ENCODE measurements at places on chromosomes 1 and 21.

- no peak for DNase-seq
These were observed 16.8 kb downstream of the TRPM2 start for GRCh38 chr21:44370027-44370735.

- DNase-seq = no peak
These were observed 64.9 kb downstream of the RGS13 start for GRCh38 chr1:192700834-192701271.

DNA sequence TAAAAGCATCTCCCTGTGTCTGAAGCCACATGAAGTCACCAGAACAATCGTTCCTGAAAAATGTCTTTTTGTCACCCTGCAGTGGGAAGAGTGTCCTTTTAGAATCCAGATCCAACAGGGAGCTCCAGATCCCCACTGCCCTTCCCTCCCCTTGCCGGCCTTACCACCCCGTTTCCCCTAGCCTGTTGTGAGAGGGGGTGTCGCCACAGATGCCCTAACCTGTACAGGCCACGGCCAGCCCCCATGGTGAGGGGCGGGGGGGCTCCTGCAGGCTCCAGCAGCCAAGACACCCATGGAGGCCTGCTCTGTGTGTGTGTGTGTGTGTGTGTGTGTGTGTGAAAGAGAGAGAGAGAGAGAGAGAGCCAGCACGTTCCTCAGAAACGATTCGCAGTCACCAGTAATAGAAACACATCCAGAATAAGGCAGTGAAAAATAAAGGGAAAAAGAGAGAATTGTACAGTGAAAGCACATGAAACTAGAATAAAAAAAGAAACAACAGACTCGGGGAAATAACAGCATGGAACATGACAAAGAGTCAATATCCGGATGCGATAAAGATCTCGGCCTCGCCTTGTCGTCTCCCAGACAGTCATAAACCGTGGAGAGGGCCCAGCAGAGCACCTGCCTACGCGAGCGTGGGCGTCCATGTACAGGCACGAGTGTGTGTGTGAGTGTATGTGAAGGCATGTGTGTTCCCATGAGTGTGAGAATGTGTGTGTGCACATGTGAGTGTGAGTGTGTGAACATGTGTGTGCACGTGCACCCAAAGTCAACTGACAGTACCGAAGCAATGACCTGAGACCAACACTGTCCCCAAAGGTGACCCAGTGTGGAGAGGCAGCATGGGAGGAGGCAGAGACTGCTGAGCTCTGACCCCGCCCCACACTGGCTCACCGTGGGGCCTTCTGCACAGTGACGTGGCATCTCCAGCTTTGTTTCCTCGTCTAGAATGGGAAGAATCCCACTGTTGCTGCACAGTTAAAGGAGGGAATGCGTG is 303.8 kb downstream of the NPHP4 start:
- no peak for DNase-seq

GRCh38 chr1:181647314-181648035 is 164.2 kb downstream of the CACNA1E start:
- DNase-seq = no peak

DNA sequence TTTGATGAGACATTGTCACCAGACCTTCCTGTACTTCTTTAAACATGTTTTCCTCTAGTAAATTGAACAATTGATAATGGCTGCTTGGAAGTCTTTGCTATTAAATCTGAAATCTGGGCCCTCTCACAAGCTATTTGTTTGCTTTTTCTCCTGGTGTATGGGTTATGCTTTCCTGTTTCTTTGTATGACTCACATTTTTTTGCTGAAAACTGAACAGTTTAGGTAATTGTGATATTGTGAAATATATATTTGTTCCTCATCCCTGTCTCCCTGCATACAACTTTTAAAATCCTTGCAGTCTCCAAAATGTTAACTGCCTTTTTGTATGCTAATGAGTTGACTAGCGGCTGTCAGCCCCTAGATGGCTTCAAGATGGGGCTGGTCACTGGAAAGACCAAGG is 61.6 kb downstream of the MAP3K21 start:
- DNase-seq = no peak

DNA sequence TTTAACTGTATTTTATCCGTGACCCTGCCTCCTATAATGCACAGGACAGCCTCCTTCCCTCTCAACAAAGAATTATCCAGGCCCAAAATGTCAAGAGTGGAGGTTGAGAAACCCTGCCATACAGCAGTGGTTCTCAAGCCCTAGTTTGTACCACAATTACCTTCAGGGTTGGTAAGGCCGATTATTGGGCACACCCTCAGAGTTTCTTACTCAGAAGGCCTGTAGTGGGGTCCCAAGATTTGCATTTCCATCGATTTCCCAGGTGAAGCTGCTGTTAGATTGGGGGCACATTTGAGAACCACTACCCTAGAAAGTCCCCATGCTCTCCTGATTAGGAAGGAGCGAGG is 400 bp upstream of the PGBD2 start:
- DNase-seq = no peak

- no peak for DNase-seq
These were observed 227.1 kb downstream of the TOMM20 start for GRCh38 chr1:234901491-234902049.

- DNase-seq = no peak
These were observed 151.9 kb downstream of the CASZ1 start for GRCh38 chr1:10644307-10645128.

DNA sequence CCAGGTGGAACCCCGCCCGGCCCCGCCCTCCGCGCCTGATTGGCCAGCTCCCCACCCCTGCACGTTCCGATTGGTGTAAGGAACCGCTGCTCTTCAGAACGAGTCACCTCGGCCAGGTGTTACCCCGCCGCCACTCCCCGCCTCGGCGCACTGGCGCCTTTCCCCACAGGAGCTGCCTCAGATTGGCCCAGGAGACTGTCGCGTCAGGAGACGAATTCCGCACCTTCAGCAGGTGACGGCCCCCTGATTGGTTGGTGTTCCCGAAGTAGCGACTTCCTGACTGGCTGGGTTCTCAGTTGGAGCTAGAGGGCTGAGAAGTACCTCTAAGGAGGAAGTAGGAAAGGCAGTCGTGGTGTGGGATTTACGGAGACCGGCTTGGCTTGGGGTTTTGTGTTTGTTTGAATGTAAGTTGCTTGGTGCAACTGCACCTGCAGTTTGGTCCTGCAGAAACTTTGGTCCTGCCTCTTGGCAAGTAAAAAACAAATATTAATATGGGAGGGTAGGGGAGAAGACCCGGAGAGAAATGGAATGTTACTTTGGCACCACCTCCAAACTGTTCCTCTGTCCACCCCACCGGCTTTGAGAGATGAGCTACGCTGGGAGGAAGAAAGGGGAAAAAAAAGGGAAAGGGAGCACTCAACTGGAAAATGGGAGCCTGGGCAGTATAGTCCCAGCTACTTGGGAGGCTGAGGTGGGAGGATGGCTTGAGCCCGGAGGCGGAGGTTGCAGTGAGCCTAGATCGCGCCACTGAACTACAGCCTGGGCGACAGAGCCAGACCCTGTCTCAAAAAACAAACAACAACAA is 415 bp upstream of the F11R start:
- peak; percentile 78 for DNase-seq

GRCh38 chr1:93864175-93864574 is 14.8 kb downstream of the DNTTIP2 start:
- DNase-seq = no peak

DNA sequence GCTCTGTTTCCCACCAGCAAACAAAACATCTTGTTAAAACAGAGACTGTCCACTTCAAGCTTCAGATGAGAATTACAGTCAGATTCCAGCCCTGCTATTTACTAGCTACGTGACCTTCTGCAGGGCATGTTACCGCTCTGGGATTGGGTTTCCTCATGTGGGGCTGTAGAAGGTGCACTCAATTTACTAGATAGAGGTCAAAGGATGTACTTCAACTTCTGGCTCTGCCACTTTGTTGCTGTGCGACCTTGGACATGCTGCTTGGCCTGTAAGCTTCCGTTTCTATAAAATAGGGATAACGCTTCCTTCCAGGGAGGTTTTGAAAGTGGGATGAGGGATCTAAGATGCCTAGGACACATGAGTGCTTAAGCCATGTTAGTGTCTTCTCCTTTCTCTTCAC is 46.0 kb upstream of the LRIG2 start:
- DNase-seq = no peak

DNA sequence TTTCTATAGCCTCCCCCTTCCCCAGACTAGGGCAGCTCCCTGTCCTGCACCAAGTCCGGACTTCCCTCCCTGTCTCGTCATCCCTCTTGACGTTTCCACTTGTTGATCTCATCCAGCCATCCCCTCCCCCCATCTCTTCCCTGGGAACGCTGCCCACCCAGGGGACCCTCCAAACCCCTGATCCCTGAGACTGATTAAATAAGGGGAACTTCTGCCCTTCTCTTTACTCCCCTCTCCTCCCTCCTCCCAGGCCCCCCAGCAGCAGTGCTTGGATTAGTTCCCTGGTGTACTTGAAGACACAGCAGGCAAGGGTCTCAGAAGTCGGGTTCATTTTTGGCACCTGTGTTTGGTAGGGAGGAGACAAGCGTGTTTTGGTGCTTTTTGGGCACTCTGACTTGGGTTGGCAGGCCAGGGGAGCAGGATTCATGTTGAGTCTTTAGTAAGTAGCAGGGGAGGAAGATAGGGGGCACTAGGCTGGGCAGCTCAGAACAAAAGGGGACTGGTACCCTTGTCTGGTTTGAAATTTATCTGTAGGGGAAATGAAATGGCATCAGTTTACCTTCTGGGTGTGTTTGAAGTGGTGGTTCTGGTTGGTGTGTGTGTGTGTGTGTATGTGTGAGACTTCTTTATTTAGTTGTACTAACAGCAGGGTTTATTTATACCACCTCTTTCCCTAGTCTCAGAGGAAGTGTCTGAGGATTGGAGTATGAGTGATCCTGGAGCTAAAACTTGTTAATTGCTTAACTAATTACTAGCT is 11.1 kb downstream of the VANGL2 start:
- no peak for DNase-seq

GRCh38 chr1:66583021-66583420 is 49.1 kb downstream of the SGIP1 start:
- DNase-seq = no peak

GRCh38 chr1:37028981-37029617 is 5.2 kb downstream of the GRIK3 start:
- no peak for DNase-seq

DNA sequence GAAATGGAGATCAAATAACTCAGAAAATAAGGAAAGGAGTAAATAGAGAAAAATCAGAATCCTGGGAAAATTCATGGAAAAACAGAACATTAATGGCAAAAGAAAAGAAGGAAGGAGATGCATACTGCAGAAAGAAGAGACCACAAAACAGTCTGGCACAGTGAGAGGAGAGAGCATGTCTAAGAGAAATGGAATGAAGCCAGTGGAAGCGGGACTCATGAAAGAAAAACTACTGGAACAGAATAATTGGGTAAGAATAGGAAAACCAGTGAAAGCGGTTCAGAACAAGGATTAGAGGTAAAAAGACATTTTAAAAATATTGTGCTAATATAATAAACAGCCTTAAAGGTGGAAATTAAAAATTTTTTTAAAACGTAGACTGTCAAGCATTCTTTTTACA is 93.6 kb upstream of the GREM2 start:
- DNase-seq = no peak

DNA sequence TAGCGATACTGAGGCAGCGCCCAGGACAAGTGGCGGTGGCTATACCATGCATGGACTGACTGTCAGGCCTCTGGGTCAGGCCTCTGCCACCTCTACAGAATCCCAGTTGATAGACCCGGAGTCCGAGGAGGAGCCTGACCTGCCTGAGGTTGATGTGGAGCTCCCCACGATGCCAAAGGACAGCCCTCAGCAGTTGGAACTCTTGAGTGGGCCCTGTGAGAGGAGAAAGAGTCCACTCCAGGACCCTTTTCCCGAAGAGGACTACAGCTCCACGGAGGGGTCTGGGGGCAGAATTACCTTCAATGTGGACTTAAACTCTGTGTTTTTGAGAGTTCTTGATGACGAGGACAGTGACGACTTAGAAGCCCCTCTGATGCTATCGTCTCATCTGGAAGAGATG is 3.2 kb upstream of the IL10RB start:
- no peak for DNase-seq

DNA sequence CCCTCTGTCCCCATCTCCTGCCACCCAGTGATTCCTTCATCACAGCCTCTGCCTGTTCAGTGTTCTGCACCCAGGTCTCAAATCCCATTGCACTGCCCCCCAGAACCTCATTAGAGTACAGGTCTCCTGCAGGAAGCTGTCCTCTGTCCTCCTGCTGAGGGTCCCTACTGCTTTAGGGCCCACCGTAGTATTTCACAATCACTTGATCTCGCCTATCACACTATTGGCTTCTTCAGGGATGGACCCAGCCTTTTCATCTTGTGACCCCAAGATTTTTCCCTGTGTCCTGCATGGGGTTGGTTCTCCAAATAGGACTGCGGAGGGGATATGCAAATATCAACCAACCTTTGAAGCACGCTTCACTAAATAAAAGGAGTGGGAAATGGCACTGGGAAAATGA is 331.1 kb upstream of the AJAP1 start:
- no peak for DNase-seq

DNA sequence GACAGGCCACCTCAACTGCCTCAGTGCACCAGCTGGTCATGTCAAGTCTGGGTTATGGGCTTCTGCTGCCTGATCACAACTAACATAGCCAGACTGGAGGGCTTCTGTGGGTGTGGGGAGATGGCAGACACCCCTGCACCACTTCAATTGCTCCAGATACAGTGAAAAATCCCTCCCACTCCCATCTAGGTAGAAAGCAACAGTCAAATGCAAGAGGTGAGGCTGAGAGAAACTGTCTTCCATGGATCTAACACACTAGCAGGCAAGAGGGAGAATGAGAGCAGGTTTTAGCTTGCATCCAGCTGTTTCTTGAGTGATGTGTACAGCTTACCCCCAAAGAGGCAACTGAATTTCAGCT is 10.8 kb downstream of the KCNA2 start:
- no peak for DNase-seq

GRCh38 chr1:222418654-222419053 is 129.2 kb downstream of the HHIPL2 start:
- no peak for DNase-seq

DNA sequence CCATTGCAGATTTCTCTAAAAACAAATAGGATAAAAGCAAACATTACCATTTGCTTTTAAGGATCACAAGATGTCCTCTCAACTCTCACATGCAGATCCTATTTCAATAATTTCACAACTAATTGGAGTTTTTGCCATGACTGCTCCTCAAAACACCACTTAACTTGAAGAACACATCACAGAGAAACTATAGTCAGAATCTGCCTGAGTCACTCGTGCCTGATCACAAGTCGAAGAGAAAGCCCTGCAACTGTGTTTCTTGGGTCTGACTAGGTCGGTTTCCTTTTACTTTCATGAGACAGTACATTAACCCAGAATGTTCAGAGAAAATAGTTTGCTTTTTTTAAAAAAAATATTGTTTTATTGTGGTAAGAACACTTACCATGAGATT is 46.3 kb upstream of the SMYD2 start:
- no peak for DNase-seq

Data from stimulated activated CD8-positive, alpha-beta memory T cell treated with anti-CD3 and anti-CD28 coated beads, Interleukin-4, amount 100 ng/mL, for 1 hour (primary cell).